ENCODE measurements at places on chromosomes 4 and X.

- no peak for DNase-seq
Measured at GRCh38 chrX:88424541-88424940, 322.5 kb upstream of the CPXCR1 start.

- no peak for DNase-seq
Measured at GRCh38 chr4:88675543-88675942, 22.1 kb downstream of the NAP1L5 start.

DNA sequence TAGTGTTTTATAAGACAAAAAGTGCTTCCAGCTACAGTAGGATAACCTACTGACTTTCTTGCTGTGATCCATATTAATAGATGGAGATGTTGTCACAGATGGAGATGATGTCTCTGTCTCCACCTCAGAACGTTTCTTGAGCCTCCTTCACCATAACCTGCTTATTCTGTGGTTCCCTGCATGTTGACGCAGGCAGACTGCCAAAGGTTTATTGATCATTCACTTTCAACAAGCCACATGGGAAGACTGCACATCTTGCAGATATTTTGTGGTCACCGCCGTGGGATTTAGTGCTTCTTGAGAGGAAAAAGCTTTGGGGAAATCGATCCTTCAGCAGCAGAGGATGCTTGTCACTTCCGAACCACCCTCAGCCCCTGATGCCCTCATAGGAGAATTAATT, 943.0 kb upstream of the PRKX start:
- no peak for DNase-seq

GRCh38 chr4:26687728-26688127, 103.8 kb downstream of the TBC1D19 start:
- DNase-seq = no peak

DNA sequence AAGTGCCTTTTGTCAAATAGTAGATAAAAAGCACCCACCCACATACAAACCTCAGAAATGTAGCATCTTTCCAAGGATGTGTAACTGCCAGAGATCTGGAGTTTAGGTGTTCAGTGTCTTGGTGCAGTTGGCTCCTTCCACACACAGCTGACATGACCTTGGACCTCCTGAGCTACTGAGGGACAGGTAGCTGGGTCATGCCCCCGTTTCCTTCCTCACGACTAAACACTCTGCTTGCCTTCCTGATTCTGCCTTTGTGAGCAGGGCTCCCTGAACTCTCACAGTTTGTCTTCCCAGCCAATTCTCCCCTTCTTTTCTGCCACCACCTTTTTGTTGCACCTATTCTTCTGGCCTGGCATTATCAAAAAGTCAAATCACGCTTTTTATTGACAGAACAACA, 10.2 kb upstream of the RUFY3 start:
- no peak for DNase-seq

Data from activated naive CD8-positive, alpha-beta T cell treated with anti-CD3 and anti-CD28 coated beads for 36 hours (primary cell).